Bronchial epithelial cell (primary cell): ENCODE measurements at places on chromosomes 11 and 22. TPM values are rescaled to one million over a fixed set of nuclear protein-coding genes. Genes with fewer than 3 reads are reported as not detected.

The RASGRP2 gene
- not detected in 2 replicates for total RNA-seq

The C22orf42 gene
- total RNA-seq: not detected in 2 replicates

The OR4P4 gene
- total RNA-seq: not detected in 2 replicates

The FGF19 gene
- total RNA-seq: under 0.01 TPM in 1 of 2 replicates, not detected in the other

The KRTAP5-2 gene
- total RNA-seq: not detected in 2 replicates

The LIMK2 gene
- 121 and 155 TPM in 2 replicates for total RNA-seq

The OR10A2 gene
- not detected in 2 replicates for total RNA-seq

The ZP1 gene
- total RNA-seq: not detected in 2 replicates

The TUBA8 gene
- total RNA-seq: 0.13 and 0.26 TPM in 2 replicates

The CNTN5 gene
- total RNA-seq: not detected in 2 replicates
